ENCODE measurements at places on chromosomes 4 and X.

DNA sequence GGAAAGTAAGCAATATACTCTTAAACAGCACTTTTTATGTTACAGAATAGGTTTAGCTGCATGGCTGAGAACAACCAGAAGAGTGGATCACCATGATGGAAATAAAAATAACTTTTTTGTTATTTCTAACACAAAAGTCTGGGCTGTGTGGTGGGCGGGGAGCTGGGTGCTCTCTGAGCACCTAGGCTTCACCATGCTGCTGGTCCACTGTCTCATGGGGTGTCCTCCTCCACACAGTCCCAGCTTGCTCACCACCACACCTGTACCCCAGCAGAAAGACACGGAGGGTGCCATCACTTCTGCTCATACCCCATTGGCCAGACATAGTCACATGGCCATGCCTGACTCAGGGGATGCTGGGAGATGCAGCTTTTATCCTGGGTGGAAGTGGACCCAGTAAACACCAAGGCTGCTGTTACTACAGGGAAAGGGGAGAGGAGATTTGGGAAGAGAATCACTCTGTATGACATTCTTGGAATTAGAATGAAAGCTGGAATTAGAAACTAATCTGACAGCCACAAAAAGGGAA is 45.0 kb downstream of the CPZ start:
- no peak overlapping the region for H3K27ac ChIP-seq
- no peaks in the 10 kb centered on the region for H3K36me3 ChIP-seq
- H3K4me3 ChIP-seq: no peak overlapping the region
- H3K4me1 ChIP-seq: no peaks in the 10 kb centered on the region
- no peak for DNase-seq
- H3K27me3 ChIP-seq: no peaks in the 10 kb centered on the region

DNA sequence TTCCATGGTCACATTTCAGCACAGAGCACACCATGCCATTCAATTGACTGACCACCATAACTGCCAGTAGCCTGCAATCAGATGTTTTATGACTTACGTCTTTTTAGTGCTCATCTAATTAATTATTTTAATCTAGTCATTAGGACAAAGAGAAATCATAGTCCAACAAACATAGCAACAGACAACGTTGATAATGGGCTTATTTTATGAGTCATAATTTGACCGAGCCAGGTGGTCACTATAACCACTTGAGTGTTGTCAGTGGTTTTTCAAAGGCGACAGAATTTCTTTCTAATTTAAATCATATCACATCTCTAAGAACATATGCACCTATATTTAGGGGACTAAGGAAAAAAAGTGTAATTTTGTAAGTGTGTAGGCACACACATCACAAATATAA is 1.9 kb downstream of the SEC24D start:
- DNase-seq: no peak
- H3K4me1 ChIP-seq: peaks cover 53% of the 10 kb centered on the region
- no peaks in the 10 kb centered on the region for H3K27me3 ChIP-seq
- H3K27ac ChIP-seq: no peak overlapping the region
- H3K36me3 ChIP-seq: peaks cover 23% of the 10 kb centered on the region

DNA sequence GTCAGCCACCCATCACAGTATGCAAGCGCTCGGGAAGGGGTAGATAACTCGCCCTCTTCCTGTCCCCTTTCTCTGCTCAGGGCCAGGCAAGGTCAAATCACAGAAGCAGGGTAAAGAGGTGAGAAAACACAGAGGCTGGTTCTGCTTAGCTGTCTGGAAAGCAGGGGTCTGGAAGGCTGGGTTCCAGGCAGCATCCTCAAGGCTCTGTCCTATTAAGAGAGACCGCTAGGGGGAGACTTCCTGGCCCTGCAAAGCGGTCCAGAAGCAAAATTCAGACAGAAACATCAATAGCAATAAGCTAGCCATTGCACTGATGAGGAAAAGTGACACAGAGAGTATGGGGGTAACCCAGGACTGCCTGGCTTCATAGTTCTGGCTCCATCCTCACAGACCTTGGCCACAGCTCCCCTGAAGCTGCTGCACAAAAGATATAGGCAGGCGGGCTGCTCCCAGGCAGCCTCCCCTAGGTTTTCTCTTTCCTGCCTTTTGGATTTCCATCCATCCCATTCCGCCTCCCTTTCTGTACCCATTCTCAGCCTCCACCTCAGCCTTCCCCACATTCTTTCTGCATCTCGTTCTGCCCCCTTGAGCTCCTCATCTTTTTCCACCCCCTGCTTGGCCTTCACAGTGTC is 308.5 kb downstream of the EVC2 start:
- H3K27me3 ChIP-seq: no peaks in the 10 kb centered on the region
- no peak overlapping the region for H3K4me3 ChIP-seq
- no peaks in the 10 kb centered on the region for H3K4me1 ChIP-seq

DNA sequence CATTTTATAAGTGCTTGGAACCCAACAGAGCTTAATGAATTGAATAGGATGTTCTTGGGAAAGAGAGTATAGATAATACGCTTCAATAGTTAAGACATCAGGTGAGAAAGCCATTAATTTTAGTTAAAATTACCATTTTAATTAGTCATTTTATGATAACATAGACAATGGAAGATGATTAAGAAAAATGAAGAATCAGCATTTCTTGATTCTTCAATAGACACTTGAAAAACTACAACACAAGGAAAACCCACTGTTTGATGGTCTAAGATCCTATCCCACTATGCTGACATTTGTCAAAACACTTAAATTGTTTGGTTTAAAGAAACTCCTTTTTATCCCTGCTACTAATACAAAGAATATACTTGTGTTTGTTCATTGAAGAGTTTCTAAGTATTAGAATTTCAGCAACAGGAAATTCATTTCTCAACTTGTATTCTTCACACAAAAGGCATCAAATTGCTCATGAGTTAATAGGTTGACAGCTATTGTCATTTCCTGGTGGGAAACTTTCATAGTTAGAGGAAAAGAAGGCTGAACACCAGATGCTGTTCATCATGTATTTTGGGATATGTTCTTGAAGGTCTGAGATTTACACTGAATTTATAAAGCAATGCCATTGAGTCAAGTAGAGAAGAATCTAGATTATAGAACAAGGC is 9.6 kb upstream of the CXCL2 start:
- no peak overlapping the region for H3K4me3 ChIP-seq
- H3K36me3 ChIP-seq: no peaks in the 10 kb centered on the region
- peaks cover 64% of the 10 kb centered on the region for H3K4me1 ChIP-seq
- H3K27ac ChIP-seq: peak overlapping the region; percentile 72
- no peak for DNase-seq

DNA sequence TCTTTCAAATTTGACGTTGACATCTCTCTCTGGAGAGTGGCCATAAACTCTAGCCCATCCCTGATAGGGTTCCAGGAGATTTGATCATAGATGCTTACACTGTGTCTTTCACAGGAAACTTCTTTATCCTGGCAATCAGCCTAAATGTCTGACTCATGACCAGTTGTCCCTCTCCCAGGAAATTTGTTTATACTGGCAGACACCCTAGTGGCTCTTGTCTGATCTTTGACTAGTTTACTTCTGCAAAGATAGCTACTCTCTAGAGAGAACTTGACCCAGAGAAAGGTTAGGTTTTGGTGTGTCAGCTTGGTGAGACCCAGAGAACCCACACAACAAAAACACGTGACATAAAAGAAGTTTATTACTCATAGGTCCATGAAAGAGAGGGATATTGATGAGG is 509.8 kb downstream of the CENPC start:
- H3K36me3 ChIP-seq: no peaks in the 10 kb centered on the region
- no peak overlapping the region for H3K4me3 ChIP-seq
- H3K27me3 ChIP-seq: no peaks in the 10 kb centered on the region
- no peak for DNase-seq
- no peak overlapping the region for H3K27ac ChIP-seq

GRCh38 chr4:16864199-16864598 is 34.2 kb downstream of the LDB2 start:
- H3K4me1 ChIP-seq: no peaks in the 10 kb centered on the region
- no peak for DNase-seq
- H3K27me3 ChIP-seq: no peaks in the 10 kb centered on the region
- H3K4me3 ChIP-seq: no peak overlapping the region
- H3K36me3 ChIP-seq: no peaks in the 10 kb centered on the region

DNA sequence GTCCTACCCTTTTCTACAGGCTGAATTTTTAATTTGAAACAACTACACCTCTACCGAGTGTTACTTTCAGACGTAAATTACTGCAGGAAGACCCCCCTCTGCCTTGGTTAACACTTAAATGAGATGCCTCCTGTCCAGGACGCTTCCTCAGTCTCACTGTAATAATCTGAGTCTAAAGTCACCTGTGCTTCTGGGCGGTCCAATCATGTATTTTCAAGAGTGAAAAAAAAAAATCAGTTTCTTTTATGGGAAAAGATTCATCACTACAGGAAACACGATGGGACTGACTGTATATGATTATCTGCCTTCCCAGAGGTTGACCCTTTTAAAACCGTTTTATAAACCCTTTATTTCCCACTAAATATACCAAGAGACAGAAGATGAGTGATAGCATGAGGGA is 776 bp downstream of the RBM47 start:
- H3K4me3 ChIP-seq: peak overlapping the region; percentile 75
- DNase-seq: no peak
- no peak overlapping the region for H3K27ac ChIP-seq
- no peaks in the 10 kb centered on the region for H3K27me3 ChIP-seq
- no peaks in the 10 kb centered on the region for H3K4me1 ChIP-seq
- H3K36me3 ChIP-seq: no peaks in the 10 kb centered on the region

DNA sequence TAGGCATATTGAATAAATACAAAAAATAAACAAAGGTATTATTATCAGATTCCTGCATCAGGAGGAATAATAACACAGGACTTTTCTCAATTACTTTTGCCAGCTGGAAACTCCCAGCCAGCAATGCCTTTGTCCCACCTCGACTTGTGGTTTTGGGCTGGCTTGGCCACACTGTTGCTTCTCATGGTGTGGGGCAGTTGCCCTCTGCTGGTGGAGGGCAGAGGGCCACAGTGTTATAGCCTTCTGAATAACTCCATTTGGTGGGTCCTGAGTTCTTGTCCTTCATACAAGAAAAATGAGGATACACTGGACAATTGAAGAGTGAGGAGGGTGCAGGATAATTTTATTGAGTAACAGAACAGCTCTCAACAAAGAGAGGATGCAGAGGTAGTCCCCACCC is 1206.0 kb upstream of the ADGRL3 start:
- H3K27ac ChIP-seq: no peak overlapping the region
- no peaks in the 10 kb centered on the region for H3K27me3 ChIP-seq
- H3K36me3 ChIP-seq: no peaks in the 10 kb centered on the region
- no peak for DNase-seq
- H3K4me3 ChIP-seq: no peak overlapping the region

- no peaks in the 10 kb centered on the region for H3K4me1 ChIP-seq
- no peak for DNase-seq
- no peaks in the 10 kb centered on the region for H3K27me3 ChIP-seq
- no peak overlapping the region for H3K4me3 ChIP-seq
- no peak overlapping the region for H3K27ac ChIP-seq
These were observed 14.5 kb downstream of the LONRF3 start for GRCh38 chrX:118988911-118989310.

DNA sequence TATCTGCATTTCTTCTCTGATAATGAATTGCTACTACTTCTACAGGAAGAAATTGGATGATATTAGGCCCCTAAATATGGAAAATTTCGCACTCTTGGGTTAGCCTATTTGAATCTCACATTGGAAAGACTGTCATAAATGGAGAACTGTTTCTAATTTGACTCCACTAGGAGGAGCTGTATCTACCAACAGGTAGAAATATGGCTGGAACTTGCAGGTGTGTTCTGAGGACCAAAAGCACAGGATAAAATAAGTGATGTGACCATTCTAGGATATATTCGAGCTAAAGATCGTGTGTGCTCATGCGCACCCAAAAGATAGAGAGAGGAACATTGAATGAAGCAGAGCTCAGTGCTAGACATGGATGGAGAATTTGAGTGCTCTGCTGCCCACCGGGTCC is 4.8 kb upstream of the NKAP start:
- H3K36me3 ChIP-seq: no peaks in the 10 kb centered on the region
- H3K4me1 ChIP-seq: no peaks in the 10 kb centered on the region
- no peak for DNase-seq

DNA sequence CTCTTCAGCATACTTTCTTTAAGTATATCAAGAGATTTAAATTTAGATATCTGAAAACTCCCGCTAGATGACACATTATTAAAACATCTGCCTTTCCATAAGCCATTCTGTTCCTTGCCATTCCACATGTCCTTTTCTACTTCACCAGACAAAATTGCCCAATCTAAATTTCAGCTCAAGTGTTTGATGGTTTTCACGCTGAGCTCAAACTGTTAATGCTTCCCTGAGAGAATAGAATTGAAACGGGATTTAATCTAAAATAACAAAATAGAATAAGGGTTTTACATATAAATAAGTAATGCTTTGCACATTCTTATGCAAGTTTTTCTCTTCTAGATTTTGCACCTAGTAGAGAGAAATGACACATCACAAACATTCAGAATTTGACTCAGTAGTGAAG is 764.5 kb upstream of the TENM3 start:
- DNase-seq: no peak
- H3K27ac ChIP-seq: no peak overlapping the region
- no peaks in the 10 kb centered on the region for H3K36me3 ChIP-seq
- H3K27me3 ChIP-seq: no peaks in the 10 kb centered on the region
- H3K4me3 ChIP-seq: no peak overlapping the region

DNA sequence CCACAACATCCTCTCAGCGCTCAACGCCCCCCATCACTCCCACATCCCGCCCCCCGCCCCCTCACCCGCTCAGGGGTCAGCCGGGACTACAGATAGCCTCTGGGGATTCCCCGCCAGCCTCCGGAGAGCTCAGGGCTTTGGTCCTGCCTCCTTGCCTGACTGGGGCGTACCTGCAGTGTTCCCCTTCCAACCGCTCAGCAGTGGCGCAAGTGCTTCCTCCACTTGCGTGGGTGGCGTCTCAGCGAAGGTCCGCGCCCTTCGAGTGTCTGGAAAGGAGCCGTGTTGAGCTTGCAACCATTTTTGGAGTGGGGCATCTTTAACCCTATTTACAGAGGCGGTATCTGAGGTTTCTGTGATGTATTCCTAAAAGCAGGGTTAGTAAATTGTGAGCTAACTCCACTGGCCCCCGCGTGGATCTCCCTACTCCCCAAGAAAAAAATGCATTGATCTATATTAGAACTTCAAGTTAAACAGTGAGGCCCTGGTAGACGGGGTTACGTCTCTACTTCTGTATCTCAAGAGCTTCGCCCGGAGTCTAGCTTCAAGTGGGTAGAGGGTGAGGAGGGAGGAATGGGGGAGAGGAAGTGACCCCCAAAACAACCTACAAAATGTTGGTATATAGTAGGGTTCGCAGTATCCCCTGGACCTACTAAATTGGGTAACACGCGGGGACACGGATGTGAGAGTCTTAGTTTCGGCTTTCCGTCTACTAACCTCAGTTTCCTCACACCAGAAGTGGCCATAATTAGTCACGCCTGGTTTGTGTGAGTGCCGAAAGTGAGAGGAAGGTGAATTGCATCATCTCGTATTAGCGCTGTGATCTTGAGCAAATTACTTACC is 16.1 kb downstream of the NKX3-2 start:
- peaks cover 6% of the 10 kb centered on the region for H3K4me1 ChIP-seq
- no peak for DNase-seq
- H3K4me3 ChIP-seq: no peak overlapping the region
- no peaks in the 10 kb centered on the region for H3K36me3 ChIP-seq
- no peak overlapping the region for H3K27ac ChIP-seq
